ENCODE measurements at places on chromosomes 11 and 22.

GRCh38 chr11:66418168-66418985 is 2.5 kb upstream of the NPAS4 start:
- peak; percentile 26 for DNase-seq

- no peak for DNase-seq
These were observed 995 bp downstream of the TMEM134 start for GRCh38 chr11:67468056-67468455.

- DNase-seq = no peak
These were observed 31.6 kb downstream of the TPST2 start for GRCh38 chr22:26558248-26558895.

GRCh38 chr11:129283141-129283540 is 91.0 kb upstream of the ARHGAP32 start:
- no peak for DNase-seq

- no peak for DNase-seq
These were observed 479 bp downstream of the ZNF280A start for GRCh38 chr22:22519591-22519990.

DNA sequence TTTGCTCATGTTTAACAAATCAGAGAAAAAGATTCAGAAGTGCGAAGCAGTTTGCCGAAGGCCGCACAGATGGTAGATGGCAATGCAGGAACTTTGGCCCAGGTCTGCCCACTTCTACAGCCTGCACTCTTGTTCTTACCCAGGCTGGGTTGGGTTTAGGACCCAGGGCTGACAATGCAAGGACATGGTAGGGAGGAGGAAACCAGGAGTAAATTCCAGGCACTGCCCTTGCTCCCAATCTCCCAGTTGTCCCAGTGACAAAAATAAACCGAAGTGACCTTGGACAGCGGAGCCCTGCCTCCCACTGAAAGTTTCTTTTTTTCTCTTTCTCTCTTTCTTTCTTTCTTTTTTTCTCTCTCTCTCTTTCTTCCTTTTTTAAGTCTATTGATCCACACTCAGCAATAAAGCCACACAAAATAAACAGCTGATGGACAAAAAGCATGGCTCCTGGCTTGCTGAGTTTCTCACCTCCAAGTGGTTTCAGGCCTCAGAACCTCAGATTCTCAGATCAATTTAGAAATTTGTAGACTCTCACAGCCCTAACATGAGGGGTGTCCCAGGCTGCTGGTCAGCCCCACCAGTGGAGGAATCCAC is 33.5 kb upstream of the FCHSD2 start:
- DNase-seq = no peak

DNA sequence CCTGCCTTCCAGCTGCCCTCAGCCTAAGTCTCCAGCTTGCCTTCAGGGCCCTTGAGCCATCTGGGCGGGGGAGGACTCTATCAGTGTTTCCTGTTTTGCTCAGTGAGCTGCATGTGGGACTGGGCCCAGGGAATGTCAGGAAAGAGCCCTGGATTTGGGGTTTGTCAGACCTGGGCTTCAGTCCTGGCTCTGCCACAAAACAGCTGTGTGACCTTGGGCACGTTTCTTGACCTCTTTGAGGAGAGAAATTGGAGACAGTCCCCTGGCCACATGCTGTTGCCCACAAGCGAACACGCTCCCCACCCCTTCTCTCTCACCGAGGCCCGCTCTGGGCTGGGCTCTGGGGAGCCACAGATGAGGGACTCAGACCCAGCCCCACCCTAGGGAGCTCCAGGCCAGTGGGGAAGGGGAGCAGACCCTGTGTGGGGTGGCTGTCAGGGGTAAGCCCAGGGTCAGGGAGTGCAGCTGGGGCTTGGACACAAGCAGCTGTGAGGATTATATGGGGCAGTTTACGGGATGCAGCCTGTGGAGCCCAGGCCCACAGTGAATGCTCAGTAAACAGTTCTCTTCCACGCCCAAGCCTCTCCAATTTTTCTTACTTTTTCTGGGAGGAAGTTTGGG is 12.3 kb downstream of the MYO7A start:
- no peak for DNase-seq

GRCh38 chr11:73402834-73403185 is 26.6 kb downstream of the RELT start:
- no peak for DNase-seq

All from central memory CD8-positive, alpha-beta T cell (primary cell).